ENCODE measurements at places on chromosomes 16 and 17.

DNA sequence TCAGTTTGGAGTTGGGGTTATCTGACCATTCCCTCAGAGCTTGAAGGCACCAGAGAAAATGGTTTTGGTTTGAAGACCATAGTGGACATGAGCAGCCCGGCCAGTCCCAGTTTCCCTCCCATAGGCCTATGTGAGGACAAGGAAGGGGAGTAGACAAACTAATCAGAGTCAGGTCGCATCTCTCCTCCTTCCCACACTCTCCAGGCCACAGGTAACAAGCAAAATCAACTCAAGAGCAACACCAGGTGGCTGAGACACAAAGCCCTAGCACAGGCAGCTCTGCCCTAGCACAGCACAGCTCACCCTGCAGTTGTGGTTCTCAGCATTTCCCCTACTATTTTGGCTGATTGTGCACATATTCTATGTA lies 7.2 kb downstream of the SUPT4H1 start:
- no peak for DNase-seq

GRCh38 chr17:63988741-63989621 lies 9.2 kb upstream of the PRR29 start:
- no peak for DNase-seq

DNA sequence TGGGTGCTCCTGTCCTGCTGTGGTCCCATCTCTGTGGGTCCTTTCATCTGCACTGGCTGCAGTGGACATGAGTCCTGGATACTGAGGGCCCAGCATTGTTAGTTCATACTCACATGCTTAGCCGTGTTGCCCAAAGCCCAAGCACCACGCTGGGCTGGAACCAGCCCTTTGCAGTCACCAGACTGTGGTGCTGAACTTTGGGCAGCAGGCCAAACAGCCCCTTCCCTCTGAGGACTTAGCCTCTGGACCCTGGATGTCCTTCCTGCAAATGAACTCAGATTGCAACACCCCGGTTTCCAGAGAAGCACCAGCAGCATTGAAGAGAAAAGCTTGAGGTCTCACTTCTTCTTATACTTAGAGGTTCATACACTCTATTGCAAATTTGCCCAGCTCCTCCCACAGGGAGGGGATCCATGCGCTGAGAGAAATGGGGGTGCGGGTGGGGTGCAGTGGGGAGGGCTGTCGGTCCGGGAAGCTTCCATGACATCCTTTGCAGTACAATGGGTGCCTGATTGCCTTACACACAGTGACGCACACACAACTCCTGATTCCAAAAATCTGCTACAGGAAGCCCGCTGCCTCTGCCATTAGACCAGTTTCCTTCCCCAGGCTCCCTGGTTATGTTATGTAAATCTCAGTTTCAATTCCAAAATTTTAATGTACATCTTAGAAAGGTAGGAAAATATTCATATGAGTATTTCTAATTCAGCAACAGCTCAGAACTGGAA lies 65.8 kb downstream of the RGS9 start:
- DNase-seq, result no peak

GRCh38 chr16:62692685-62693084 lies 656.4 kb upstream of the CDH8 start:
- DNase-seq, result no peak

GRCh38 chr17:13152501-13152900 lies 134.7 kb upstream of the ELAC2 start:
- no peak for DNase-seq

DNA sequence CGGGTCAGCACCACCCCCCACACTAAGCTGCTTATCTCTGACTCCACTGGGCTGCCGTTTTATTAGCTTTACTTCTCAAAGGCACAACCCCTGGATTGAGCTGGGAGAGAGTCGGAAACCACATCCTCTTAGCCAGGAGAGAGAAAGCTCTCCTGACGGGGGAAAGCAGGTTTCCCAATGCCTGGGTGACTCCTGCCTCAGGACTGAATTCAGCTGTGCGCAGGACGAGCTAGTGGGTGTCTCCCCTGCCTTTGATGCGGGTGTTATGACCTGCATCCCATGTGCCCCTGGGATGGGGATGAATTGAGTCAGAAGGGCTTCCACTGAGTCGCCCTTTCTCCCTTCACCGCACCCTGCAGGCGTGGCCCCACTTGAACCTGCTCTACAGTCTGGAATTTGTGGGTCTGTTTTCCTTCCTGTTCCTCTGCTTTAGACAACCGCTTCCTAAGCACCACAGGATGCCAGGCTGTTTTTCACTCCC lies 819.2 kb upstream of the EEF2KMT start:
- peak; percentile 26 for DNase-seq

GRCh38 chr17:32529604-32530003 lies 42.8 kb downstream of the CDK5R1 start:
- no peak for DNase-seq

DNA sequence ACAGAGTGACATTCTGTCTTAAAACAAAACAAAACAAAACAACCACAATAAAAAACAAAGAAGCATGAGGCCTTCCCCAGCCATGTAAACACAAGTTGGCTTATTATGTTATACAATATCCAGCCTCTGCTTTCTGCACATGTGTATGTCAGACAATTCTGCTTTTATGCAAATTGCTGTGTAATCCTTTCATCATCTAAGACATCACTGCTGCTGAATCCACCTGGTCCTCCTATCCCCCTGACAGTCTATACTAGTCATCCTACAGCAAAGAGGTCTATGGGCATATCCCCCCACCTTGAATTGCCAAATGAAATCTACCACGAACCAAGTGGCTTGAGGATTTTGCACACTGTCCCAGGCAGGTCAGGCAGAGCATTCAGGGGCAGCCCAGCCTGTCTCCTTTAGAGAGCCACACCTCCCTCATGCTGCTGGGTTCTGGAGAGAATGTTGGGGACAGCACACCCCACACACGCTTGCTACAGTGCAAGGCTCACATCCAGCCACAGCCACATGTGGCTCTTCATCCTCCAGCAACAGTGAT lies 339.6 kb upstream of the CDH5 start:
- DNase-seq, result no peak

GRCh38 chr16:17939122-17939536 lies 397.4 kb downstream of the NPIPA8 start:
- DNase-seq, result no peak

DNA sequence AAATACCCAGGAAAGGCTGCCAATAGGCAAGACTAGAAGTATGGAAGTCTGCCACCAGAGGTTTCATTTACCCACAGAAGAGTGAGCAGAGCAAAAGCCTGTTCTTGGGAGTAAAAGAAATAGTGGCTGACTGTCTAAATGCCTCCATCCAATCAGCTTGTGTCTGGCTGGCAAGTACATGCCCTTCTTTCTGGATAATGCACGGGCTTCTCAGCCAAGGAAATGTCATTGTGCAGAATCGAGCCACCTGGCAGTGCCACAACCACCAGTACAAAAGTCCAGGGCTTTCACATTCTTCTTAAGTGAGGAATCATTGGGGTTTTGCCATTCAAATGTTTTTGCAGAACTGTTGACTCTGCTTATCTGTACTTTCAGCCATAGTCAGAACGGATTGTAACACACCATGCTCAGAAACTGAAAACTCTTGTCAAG lies 10.1 kb upstream of the ERCC4 start:
- no peak for DNase-seq

DNA sequence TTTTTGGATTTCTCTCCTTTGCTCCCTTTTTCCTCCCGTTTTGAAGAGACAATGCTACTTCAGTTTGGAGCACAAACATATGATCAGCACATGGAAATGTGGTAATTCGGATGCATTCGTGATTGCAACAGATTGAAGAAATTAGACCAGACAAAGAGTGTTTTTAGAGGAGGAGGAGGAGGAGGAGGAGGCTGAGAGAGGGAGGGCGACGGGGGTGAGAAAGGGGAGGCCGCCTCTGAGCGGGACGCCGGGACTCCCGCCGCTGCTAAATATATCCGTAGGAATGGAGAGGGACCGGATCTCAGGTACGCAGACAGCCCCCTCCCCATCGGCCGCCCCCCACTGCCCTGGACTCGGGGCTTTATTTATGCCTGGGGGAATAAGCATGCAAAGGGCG lies 179.3 kb downstream of the SEC14L1 start:
- DNase-seq, result no peak

GRCh38 chr17:32593003-32593402 lies 106.2 kb downstream of the CDK5R1 start:
- DNase-seq, result no peak

DNA sequence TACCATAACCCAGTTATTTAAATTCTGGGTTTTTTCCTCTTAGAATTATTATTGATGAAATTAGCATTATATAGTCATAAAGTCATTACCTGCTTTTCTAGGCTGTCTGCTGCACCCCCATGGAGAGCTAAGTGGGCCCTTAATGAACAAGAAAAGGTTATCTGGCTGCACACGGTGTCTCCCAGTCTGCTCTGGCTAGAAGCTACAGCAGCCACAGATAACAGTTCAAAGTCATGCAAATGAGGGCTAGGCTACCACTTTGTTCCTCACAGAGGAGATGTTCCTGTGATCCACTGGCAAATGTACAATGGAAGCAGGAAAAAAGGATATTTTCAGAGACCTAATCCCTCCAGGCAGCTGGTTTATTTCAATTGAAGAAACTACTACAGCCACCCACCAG lies 112.1 kb downstream of the SNX11 start:
- DNase-seq, result no peak

- DNase-seq, result no peak
Measured at GRCh38 chr16:10743227-10743609, 424 bp upstream of the NUBP1 start.

DNA sequence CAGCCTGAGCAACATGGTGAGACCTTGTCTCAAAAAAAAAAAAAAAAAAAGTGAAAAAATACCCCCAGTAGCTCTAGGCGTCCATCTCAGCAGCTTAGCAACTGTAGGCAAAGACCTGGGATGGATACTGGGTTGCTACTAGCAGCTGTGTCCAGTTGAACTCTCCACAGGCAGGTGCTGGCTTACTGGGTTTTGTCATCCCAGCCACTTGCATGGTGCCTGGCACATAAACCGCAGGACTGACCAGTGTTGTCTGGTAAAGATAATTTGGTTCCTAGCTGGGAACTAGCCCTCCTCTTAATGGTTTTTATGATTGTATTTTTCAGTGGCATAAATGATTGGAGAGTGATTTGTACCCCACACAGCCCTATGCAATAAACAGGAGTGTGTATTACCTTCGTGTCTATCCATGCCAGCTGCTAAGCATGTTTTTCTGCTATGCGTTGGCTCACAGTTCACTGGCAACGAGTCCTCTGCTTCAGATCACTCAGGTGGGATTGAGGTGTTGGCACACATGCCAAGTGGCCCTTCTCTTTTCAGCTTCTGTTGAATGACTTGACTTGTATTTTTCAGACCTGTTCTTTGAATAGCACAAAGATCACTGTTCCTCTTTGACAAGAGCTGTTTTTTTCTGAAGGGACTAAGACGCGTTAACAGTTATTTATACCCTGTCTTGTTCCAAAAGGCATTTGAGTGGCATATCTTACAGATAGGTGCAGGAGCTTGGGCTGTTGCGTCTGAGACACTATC lies 352.9 kb downstream of the SNX29 start:
- no peak for DNase-seq

- no peak for DNase-seq
Measured at GRCh38 chr17:35188111-35188510, 6.1 kb downstream of the SLC35G3 start.

GRCh38 chr17:50312308-50312707 lies 33.6 kb upstream of the XYLT2 start:
- DNase-seq, result no peak

- DNase-seq, result no peak
Measured at GRCh38 chr17:57138956-57139576, 54.0 kb downstream of the AKAP1 start.

- no peak for DNase-seq
Measured at GRCh38 chr17:13337864-13338371, 263.8 kb downstream of the HS3ST3A1 start.

DNA sequence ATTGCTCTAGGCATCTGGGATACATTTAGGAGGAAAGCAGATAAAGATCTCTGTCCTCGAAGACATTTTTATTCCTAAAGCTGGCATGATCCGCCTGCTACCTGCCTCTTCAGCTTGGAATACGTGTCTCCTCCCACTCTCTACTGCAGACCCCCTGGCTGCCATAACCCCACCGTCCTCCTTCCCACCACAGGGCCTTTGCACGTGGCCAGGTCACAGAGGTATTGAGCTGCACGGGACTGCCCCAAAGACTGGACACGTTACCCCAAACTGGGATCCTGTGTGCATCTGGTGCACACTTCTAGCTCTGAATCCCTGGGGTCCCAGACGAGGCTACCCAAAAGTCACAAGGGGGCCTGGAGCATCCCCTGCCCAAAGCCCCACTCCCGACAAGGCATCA lies 351.2 kb upstream of the EEF2KMT start:
- no peak for DNase-seq

DNA sequence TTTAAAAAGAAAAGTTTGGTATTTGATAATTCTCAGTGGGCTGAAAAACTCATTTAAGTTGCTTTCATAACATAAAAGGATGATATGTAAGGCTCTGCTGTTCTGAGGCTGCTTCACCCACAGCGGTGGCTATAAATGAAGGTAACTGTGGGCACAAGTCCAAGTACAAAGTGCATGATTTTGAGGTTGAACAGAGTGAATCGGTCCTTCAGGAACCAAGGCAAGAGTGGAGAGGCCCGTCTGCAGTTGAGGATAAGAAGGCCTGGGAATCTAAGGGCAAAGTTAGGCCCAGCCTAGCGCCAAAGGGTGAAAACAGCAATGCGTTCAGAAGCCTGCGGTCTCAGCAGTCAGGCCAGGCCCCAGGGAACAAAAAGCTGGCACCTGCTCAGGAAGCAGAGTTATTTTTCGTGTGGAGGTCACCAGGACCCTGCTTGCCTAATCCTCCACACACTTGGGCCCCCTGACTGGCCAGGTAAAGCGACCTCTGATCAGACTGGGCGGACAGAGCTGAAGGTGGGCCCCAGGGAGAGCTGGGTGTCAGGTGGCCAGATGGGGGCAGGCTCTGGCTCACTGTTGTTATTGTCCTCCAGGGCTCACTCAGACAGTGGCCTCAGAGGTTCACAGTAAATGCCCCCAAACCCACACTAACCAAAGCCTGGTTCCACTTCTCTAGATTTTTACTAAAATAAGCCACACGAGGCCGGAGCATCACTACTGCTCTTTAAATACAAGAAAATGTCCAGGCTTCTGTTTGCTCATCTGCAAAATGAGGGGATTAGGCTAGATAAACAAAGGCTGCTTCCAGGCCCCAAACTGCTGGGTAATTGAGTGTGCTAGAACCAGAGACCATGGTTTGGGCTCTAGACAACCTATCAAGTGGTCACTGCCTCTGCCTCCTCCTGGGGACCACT lies 46.5 kb downstream of the TEX2 start:
- DNase-seq, result no peak

DNA sequence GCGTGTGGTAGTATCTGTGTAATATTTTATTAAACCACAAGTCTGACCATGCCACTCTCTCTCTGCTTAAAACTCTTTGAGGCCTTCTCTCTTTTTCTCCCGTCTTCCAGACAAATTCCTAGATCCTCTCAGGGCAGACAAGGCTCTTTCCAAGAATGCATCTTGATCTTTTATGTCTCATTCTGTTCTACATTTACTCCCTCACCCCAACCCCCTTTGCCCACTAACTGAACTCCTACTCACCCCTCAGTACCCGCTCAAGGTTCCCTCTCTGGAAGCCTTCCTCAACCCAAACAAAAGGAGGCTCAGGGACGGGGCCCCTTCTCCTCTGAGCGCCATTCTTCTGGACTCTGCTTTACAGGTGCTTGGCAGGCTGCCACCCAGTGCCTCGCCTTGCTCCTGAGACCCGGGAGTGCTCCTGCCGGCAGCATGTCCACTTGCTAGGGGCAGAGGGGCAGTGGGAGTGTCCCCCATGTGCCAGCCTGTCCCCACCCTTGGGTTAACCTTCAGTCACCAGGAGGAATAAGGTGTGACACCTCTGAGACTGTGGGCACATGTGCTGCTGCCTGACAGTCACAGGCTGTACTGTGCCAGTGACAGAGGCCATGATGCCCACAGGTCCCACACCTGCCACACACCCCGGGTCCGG lies 9.2 kb downstream of the SLC13A2 start:
- no peak for DNase-seq
